ENCODE measurements at places on chromosomes 7 and 10. TPM values are rescaled to one million over a fixed set of nuclear protein-coding genes. Genes with fewer than 3 reads are reported as not detected.

- no peak for DNase-seq
- H3K27me3 ChIP-seq = peaks cover 15% of the 10 kb centered on the region
- no peaks in the 10 kb centered on the region for H3K36me3 ChIP-seq
- H3K4me3 ChIP-seq = no peak overlapping the region
- no peaks in the 10 kb centered on the region for H3K4me1 ChIP-seq
These were observed 399.5 kb downstream of the DNAJB6 start for GRCh38 chr7:157736341-157736740.

- peak overlapping the region; percentile 98 for H3K27ac ChIP-seq
- no peaks in the 10 kb centered on the region for H3K36me3 ChIP-seq
- no peaks in the 10 kb centered on the region for H3K4me1 ChIP-seq
- H3K4me3 ChIP-seq = peak overlapping the region; percentile 96
These were observed 722 bp downstream of the UPF2 start for GRCh38 chr10:12041766-12042408.

Gene OR2A12
- not detected for total RNA-seq

GRCh38 chr10:97810446-97810845 lies 38.6 kb upstream of the SFRP5 start:
- no peaks in the 10 kb centered on the region for H3K36me3 ChIP-seq
- no peak overlapping the region for H3K4me3 ChIP-seq
- no peak overlapping the region for H3K27ac ChIP-seq
- H3K4me1 ChIP-seq = no peaks in the 10 kb centered on the region
- DNase-seq = no peak

GRCh38 chr10:98463976-98464754 lies 17.4 kb upstream of the HPS1 start:
- H3K27me3 ChIP-seq = no peaks in the 10 kb centered on the region
- H3K4me3 ChIP-seq = no peak overlapping the region
- no peaks in the 10 kb centered on the region for H3K36me3 ChIP-seq
- no peak overlapping the region for H3K27ac ChIP-seq

DNA sequence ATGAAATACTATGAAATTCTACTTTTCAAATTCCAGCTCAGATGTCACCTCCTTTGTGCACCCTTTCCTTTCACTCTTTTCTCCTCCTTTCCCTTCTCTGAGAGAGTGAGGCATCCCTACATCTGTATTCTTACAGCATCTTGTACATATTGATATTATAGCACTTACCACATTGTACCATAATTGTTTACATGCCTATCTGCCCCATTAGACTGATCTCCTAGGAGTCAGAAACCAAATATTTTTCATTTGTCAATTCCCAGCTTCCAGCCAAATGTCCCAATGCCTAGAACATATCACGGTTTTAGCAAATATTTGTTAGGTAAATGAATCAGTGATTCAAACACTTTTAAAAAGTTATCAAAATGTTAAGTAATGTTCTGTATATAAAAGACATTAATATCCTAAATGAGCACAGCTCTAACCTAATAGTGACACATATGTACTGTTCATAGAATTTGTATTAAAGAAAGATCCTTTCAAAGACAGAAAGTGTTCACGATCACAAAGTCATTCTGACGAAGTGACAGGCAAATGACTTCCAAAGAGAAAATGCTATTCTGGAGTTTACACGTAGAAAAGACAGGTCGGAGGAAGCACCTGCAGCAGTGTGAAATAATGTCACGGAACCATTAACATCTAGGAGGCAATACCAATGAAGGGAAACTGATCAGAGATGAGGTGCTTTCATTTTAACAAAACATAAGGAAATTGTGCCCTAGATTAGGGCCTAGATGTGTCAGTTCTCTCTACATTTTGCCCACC lies 774.2 kb downstream of the MAGI2 start:
- no peaks in the 10 kb centered on the region for H3K27me3 ChIP-seq
- H3K4me3 ChIP-seq = no peak overlapping the region
- DNase-seq = no peak
